ENCODE measurements at places on chromosomes 6 and 20. TPM values are rescaled to one million over a fixed set of nuclear protein-coding genes. Genes with fewer than 3 reads are reported as not detected.

DNA sequence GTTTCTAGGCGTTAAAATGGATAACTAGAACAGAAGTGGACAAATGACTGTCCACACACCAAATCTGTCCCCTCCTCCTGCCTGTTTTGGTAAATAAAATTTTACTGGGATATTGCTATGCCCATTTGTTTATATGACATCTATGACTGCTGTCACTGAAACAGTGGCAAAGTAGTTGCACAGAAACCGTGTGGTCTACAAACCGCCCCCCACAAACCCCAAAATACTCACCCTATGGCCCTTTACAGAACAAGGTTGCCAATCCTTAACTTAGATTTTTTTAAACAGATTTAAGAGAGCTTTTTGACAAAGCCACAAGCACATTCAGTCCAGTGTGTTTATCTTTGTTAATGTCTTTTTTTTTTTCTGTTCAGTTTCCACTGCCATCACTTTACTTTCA, 137.8 kb downstream of the MTFR2 start:
- DNase-seq = no peak

MTG2 gene
- 37.1 TPM for polyA plus RNA-seq

DNA sequence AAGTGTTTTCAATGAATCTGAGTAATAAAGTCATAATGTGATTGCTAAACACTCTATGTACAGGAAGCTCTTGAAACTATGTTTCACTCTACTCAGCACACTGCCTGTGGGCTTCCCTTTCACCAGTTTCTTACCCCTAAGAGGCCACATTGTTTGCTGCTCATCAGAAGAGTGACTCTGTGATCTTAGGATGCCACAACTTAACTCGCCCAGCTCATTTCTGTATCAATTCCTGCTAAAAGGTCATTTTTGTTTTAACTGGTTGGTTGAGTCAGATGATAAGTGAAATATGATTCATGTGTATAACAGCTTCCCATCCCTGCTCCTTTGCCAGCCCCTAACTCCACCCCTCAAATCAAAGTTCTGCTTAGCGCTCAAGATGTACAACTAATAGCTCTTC, 9.8 kb upstream of the NDUFAF4 start:
- DNase-seq = no peak

BTN1A1 gene
- 0.18 TPM for polyA plus RNA-seq

GRCh38 chr6:3745566-3746118, 5.9 kb downstream of the PXDC1 start:
- DNase-seq = no peak

All from renal pelvis (tissue), 12 donors.